ENCODE measurements at places on chromosomes 16 and 17.

- no peak for DNase-seq
Observed at GRCh38 chr17:19328441-19329061, 34.0 kb downstream of the B9D1 start.

GRCh38 chr17:17849845-17850373 lies 13.1 kb upstream of the SREBF1 start:
- peak; percentile 46 for DNase-seq

- peak; percentile 55 for DNase-seq
Observed at GRCh38 chr16:88737298-88738150, 31.2 kb downstream of the CTU2 start.

- DNase-seq, result no peak
Observed at GRCh38 chr17:65202844-65203571, 65.8 kb downstream of the RGS9 start.

- DNase-seq, result no peak
Observed at GRCh38 chr17:3534881-3535252, 22.7 kb downstream of the TRPV3 start.

DNA sequence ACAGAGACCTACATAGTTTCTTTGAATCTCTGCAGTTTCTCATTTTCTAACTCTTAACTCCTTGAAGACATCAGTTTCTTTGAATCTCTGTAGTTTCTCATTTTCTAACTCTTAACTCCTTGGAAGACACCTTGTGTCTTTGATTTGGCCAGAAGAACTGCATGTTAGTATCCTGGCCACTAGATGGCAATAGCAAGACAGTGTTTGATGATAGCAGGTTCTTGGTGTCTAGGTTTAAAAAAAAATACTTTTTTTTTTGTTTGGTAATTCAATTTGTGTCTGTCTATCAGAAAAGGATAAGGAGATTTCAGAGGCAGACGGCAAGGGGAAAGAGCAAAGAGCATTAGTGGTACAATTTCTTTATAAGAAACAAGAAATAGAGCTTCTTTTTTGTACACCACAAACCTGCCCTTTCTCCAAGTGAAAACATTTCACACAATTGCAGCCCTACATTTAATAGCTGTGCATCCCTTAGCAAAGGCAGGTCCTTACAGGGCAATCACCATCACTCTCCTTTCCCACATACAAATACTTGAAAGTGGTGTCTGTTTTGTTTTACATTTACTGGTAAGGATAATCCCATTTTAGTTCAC lies 1324.9 kb upstream of the CDH8 start:
- DNase-seq, result no peak

DNA sequence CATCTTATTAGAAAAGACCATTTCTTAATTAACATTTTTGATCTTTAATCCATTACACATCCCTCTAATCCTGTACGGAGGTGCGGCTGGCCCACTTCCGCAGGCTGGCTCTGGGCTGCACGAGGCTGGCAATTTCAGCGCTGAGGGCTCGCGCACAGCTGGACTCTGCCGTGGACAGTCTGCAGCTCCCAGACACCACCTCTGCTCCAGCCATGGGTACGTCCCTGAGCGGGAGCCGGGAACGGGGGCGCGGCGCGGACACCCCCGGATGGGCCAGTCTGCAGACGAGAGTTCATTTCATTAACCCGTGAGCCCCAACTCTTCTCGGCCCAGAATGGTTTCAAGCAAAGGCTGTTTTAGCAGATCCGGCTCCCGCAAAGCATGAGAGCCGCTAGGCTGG lies 87.9 kb downstream of the ZNF423 start:
- DNase-seq, result no peak

- no peak for DNase-seq
Observed at GRCh38 chr17:7922269-7922844, 6.3 kb upstream of the RNF227 start.

DNA sequence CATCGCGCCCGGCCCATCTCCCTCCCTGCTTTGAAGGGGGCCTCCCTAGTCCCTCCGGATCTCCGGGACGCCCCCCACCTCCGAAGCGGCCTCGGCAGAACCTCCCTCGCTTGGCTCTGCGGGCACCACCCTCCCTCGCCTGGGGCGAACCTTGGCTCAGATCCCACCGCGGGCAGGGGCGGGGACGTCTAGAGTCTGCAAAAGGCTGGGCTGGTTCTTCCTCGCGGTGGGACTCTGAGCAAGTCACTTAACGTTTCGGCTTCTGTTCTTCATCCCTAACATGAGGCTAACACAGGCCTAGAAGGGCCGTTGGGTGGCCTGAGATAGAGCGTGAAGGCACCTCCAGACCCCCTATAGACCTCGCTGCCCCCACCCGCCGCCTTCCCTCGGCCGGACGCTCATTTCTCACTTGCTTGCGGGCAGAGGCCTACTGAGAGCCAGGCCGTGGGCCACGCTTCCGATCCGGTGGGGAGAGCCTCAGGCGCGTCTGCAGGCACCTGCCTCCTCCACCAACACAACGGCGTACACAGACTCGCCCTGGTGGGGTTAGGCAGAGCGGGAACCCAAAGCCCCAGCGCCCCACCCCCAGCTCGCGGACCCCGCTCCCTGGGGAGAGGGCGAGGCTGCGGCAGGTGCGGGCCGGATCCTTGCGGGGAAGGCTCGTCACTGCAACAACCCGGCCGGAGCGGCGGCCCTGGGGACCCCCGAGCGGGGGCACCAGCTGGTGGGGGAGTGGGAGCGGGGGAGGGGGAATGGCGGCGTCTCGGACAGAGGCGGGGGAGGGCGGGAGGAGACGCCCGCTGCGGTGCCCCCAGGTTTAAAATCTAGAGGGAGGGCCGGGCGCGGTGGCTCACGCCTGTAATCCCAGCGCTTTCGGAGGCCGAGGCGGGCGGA lies 5.4 kb downstream of the MYO1C start:
- DNase-seq, result peak; percentile 64

DNA sequence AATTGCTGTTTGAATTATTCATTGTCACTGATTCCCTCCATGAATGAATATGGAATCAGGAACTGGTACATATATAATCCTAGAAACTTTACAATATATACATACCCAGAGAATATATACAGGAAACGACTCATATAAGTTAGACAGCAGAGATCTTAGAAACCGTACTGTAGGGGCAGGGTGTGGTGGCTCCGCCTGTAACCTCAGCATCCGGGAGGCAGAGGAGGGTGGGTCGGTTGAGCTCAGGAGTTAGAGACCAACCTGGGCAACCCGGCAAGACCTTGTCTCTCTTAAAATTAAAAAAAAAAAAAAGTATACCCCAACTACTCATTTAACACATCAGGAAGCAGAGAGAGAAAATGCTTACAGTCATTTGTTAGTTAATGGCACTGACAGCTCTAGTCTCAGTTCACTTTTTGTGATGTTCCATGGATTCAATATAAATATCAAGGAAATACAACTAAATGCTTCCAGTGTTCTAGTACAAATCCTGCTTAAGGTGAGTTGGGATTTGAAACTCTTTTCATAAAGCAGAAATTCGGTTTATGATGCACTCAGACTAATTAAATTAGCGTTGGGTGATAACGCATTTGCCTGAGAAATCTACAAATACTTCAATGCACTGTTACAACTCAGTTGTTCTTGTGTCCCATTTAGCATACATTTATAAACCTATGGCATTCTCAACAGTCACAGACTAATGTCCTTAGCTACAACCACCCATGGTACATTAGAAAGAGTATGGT lies 5.6 kb downstream of the GLG1 start:
- peak; percentile 54 for DNase-seq

DNA sequence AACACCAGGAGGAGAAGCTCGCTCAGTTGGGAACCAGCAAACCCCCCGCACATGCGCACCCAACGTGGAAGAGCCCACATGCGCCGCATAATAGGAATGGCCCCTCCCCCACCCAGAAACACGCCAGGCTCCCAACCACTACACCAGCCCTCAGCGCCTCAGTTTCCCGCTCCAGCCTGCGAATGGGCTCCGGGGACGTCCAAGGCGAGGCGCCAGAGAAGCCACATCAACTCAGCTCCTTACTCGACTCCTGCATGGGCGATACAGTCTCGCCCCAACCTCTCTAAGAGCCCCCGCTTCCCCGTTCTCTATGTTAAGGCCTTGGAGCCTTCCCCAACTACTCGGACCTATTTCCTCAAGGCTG lies 504 bp downstream of the SRSF1 start:
- no peak for DNase-seq

DNA sequence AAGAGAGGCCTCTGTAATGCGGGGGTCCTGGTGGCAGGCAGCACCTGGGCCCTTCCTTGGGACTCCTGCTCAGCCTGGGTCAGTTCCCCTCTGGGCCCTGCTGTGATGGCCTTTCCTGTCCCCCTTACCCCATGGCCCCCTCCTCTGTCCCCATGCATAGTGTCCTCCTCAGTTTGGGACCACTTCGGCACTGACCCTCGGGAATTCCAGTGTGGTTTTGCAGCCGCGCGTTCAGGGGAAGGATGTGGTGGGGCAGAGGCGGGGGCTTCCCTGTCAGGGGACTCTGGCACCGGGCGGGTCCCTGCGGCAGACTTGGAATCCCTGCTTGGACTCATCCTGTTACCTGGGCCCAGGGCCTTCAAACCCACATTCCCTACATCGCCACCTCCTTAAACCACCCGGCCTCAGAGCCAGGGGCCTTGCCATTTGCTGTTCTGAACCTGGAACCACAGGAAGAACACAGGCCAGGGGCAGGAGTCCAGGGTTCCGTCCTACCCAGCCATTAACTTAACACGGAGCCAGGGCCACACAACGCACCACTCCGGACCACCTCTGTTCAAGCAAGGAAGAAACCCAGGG lies 31.4 kb upstream of the EIF1 start:
- no peak for DNase-seq

DNA sequence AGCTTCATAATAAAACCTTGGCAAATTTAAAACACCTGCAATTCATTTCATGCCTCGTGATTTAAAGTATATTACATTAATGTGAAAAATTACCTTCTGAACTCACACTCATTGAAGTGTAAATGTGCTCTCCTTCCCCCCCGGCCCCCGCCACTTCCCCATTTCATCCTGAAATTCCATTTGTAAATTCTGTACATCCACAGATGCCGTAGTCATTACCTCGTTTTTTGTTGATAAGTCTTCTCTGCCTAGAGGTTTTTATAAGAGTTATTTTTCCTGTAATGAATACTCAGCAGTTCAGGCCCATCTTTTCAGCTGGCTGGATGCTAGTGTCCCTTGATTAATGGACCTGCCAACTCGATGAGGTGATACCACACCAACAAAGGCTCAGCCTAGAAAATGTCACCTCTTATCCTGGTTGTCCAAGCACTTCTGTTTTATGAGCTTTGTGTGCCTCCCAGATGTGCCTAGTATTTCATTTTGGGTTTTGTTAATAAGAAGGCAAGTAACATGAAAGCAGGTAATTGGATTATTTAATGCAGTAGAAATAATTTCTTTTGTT lies 64.8 kb upstream of the KIFC3 start:
- no peak for DNase-seq

GRCh38 chr17:75111777-75112335 lies 2.1 kb downstream of the ARMC7 start:
- no peak for DNase-seq

DNA sequence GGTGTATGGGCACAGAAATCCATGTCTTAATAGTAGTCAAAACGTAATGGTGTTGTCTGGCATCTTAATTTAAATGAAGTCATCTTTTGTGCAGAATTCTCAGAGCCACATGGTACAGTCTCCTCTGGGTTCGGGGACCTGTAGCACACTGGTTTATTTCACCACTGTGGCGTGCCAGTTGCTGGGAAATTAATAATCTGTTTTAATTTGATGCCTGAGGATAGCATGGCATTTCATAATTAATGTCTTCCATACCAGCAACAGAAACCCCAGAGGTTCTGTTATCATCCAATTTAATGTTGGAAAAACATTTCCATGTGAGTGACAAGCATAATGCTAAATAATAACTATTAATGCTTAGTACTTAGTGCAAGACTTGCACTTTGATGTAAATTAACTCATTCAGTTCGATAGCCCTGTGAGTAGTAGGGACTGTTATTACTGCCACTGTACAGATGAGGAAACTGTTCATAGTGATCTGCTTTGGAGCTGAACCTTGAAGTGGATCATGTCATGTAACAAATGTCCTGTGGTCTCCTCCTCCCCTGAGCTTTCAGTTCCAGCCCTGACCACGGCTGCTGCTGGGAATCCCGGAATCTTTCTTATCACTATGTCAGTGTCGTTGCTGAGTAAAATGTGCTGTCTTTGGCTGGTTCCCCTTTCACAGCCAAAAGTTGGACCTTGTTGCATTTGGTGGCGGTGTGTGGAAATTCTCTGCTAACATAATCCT lies 51.2 kb downstream of the SNX29 start:
- DNase-seq, result no peak

DNA sequence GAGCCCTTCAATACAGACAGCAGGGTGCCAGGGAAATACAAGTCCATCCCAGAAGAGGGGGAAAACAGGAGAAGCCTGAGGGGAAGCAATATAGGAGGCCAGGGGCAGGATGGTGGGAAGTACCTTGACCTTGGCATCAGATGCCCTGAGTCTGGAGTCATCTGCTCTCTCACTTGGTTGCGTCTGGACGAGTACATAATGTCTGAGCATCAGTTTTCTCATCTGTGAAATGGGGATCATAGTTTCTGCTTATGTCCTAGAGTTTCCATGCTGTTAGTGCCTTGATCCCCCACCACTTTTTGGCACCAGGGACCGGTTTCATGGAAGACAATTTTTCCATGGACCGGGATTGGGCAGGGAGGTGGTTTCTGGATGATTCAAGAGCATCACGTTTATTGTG lies 2.3 kb downstream of the STAT5A start:
- no peak for DNase-seq

GRCh38 chr17:18321309-18321708 lies 6.2 kb downstream of the SMCR8 start:
- DNase-seq, result no peak

DNA sequence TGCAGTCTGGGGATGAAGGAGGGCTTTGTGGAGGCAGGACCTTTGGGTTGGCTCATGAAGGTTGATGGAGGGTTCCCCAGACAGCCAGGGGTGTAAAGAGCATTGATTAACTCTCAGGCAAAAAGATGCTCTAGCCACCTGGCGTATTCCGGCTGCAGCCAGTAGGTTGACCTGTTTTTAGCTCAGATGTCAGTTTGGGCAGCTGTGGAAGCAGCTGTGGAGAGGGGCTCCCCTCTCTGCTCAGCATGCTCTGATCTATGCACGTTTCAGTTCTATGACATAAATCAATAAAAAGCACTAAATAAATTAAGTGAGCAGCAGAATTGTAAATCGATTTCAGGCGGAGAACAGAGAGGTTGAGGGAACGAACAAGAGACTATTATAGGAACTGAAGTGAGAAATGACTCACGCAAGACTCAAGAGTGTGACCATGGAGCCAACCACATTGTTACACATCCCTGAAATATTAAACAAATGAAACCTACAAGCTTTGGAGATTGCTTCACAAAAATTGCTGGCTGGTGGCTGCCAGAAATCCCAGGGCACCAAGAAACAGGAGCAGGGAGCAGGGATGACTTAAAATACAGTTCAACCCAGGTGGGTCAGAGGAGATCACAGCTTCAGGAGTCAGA lies 111.9 kb downstream of the GSG1L start:
- no peak for DNase-seq

Data from effector memory CD4-positive, alpha-beta T cell (primary cell).